Hematopoietic multipotent progenitor cell treated with erythropoietin and hydrocortisone succinate and interleukin-3 and kit ligand, for 8 days (in vitro differentiated cells): ENCODE measurements at places on chromosomes 1 and 21.

DNA sequence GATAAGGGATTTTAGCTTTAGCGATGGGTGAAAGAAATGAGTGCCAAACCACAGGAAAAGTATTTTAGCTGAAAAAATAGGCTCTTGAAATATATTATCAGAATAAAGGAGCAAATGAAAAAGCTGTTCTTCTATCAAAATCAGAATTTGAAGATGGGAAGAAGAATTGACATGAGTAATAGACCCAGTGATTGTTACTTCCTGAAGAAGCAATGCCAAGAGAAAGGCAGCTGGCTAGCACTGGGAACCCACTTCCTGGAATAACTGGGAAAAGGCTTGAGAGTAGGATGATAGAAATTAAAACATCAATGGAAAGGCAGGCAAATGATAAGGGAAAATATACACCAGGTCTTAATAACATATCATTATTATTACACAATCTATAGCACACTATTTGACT, 29.9 kb upstream of the LYPLAL1 start:
- no peak for DNase-seq

DNA sequence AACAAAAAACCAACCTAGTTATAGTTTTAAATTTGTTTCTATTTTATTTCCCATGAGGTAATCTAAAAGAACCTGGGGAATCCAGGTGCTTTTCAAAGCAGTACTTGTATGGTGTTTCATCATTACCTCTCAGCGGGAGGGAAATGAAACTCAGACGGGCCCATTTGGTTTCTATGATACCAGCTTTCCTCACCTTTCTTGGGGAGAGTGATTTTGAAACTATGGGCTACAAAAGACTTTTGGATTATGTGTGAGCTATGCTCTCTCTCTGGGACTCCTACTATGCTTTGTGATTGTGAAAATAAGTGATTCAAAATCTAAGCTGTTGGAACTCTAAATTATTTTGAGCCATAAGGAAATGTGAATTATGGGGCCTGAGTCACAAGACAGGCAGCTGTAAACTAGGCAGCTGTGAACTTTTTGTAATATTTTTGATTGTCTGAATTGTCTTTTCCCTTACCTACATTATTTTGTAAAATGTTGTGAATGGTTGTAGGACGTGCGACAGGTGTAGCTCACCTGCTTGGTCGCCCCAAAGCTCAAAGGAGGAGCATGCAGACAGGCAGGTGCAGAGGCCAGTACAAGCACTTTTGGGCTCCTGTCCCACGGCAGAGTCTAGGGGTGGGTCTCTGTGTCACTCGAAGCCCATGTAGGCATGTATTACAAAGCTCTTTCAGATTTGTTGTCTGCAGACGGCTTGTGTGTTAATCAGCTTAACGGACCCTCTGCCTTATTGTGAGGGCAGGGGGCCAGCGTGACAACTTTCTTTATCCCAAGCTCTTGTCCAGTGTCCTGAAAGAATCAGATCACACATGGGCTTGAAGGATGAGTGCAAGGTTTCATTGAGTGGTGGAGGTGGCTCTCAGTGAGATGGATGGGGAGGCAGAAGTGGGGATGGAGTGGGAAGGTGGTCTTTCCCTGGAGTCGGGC, 64.8 kb upstream of the BACH1 start:
- no peak for DNase-seq

GRCh38 chr1:117467336-117467735, 100.1 kb downstream of the MAN1A2 start:
- no peak for DNase-seq

GRCh38 chr1:17199267-17200044, 5.5 kb upstream of the PADI1 start:
- no peak for DNase-seq

GRCh38 chr1:152972196-152972886, 1.9 kb downstream of the SPRR4 start:
- no peak for DNase-seq

- no peak for DNase-seq
Observed at GRCh38 chr1:116287341-116288200, 85.5 kb upstream of the ATP1A1 start.

- DNase-seq = no peak
Observed at GRCh38 chr1:154533952-154534844, 24.3 kb downstream of the UBE2Q1 start.

GRCh38 chr1:227946624-227947385, 927 bp downstream of the WNT9A start:
- peak; percentile 31 for DNase-seq

- no peak for DNase-seq
Observed at GRCh38 chr1:174689524-174689923, 241.8 kb downstream of the GPR52 start.

DNA sequence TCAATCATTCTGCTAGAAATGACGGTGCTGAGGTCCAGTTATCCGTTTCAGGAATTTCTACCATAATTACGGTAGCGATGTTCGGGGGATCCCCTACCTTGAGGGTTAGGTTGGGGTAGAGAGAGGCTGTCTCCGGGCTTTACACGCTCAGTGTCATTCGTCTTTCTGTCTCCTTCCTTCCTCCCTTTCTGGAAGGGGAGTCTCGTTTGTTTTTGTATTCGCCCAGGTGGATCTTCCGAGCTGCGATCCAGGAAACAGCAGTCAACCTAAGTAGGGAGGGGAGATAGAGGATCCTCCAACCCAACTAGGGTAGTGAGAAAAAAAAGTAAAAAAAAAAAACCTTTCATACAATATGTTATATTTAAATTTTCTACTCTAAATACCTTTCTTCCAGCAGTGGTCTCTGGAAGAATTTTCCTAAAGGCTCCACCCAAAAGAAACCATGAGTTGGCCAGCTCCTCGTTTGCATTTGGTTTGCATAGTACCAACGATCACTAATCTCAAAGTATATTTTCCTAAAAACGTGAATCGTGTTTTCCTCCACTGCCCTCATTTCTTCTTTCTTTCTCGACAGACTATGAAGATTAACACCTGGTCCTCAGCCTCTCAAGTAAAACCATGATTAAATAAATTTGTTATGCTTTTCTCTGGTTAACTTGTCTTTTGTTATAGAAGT, 611 bp upstream of the PIK3C2B start:
- no peak for DNase-seq

DNA sequence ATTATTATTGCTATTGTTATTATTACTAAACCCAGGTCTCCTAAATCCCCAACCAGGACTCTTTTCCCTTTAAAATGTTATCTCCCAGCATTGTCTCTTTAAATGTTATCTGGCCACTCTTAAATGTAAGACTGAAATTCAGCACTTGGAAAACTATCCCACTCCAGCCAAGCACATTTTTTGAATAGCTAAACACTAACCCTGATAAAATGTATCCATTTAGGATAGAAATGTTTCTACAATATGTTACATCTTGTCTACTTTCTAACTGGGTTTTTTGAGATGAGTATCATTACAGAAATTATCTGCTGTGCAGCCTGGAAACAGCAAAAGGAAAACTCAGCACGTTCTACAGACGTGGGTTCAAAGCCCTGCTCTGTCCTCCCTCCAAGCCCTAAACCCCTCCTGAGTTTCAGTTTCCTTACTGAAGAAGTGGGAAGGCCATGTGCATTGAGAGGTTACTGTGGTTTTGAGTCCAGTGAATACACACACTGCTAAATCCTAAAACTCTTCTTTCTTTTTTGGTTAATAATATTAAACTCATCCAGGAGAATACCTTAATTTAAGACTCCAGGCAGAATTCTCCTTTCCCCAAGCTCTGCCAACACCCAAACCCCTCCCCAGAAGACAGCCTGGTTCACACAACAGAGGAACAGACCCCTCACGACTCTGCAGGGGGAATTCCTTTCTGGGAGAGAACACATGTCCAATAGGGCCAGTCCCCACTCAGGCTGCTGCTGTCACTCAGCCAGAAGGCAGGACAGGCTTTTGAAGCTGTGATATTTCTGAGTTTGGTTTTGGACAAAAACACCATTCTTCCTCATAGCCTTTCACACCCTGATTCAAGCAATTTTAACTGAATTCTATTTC, 41.9 kb downstream of the HIVEP3 start:
- DNase-seq = no peak

GRCh38 chr1:172938681-172939080, 112.1 kb downstream of the TNFSF18 start:
- no peak for DNase-seq

DNA sequence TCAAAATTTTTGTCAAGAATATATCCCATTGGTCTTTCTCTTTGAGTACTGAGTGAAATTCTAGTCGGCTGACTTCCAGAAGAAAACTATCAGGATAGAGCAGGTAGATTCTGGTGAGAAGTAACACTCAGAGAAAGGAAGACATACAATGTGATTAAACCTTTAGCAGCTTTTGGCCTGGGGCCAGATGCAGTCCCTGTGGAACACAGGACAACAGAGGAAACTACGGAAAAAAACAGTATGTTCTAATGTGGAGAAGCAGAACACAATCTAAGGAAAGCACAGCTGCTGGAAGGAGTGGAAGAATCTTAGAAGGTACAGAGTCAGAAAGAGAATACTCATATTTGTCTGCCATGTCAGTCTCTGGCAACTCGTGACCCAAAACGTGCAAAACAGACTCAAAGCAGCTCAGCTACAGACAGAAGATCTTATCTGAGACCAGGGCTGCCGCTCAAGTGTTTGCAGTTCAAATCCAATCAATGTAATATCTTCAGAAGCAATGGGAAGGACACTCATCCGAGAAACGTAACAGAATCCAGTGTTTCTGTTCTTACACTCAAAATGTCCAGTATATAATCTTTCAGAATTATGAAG, 283.8 kb downstream of the MRPL39 start:
- DNase-seq = no peak

- DNase-seq = no peak
Observed at GRCh38 chr1:166379447-166379846, 212.6 kb upstream of the FAM78B start.

- DNase-seq = no peak
Observed at GRCh38 chr1:25577134-25577920, 33.9 kb downstream of the LDLRAP1 start.

DNA sequence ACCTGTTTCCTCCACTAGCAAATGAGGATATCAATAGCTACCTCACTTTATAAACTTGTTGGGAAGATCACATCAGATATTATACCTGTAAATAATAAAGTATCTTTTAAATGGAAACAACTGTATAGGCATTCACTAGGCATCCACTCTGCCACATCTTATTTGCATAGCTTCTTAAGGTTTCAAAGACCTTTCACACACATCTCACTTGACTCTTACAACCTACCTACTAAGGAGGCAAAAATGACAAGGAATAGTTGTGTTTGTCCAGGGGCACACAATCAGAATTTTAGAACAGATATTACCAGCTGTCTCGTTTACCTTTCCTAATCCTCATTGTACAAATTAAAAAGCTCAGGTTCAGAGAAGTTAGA, 51.5 kb downstream of the VANGL2 start:
- no peak for DNase-seq

DNA sequence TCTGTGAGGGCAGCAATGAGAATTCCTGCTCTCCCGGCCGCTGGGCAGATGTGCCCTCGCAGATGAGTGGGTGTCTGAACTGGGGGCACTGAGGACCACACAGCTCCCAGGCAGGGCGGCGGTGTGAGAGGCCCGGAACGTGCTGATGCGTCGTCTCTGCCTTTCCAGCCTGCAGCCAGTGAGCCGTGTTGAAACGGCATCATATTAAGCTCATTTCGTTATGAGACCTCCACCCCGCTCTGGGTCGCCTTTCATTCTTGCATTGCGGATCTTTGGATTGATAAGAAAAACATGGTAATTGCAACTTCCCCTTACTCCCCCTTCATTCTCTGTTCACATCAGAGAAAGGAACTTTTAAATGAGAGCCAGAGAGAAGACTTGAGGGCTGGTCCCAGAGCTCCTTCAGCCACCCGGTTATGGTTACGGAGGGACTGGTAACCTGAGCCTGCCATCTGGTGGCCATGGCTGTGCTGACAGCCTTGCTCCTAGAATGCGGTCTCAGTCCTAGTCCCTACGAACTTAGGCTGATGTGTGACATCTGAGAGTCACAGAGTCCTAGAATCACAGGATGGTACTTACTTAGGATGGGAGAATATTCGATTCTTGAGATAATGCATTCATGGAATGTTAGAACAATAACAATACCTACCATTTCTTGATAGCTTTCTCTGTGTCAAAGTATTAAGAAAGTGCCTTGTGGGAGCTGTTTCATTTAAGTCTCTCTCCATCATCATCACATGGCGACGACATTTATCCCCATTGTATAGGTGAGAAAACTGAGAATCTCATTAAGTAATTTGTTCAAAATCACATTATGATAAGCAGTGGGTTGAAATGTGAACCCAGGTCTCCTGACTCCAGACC, 271.0 kb downstream of the TRABD2B start:
- peak; percentile 63 for DNase-seq

DNA sequence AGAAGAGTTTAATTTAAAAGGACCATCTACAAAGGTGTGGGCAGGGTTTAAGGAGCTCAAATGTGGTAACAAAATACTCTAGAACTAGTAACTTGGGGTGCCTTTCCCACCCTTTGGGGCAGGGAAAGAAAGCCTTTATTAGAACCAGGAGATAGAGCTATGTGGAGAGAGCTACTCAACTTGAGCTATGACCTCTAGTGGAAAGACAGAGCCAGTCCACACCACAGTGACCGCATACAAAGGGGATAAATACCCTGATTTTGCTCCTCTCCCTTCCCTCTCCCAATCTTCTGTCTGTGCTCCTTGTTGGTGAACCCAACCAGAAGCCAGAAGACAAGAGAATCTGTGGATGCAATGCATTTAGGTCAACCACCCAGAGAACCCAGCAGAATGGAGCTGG, 54.4 kb upstream of the JAK1 start:
- peak; percentile 24 for DNase-seq

GRCh38 chr1:212559929-212560328, 48.6 kb upstream of the ATF3 start:
- no peak for DNase-seq

- peak; percentile 76 for DNase-seq
Observed at GRCh38 chr1:21216835-21217811, 40.4 kb upstream of the EIF4G3 start.

DNA sequence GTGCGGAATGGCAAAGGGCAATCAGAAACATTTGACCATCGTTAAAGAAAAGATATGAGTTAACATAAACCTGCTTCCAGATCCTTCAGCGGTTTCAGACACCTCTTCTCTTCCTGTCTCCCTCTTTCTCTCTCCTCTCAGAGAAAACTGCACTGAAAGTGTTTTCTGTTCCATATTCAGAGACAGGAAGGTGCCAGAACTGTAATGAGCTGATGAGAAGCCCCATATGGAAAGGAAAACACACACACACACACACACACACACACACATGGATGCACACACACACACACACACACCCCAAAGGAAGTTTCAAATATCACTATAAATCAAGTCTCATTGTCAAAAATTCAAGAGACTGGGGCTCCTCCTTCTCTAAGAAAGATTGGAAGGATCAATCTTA, 515.5 kb downstream of the NUF2 start:
- DNase-seq = no peak

DNA sequence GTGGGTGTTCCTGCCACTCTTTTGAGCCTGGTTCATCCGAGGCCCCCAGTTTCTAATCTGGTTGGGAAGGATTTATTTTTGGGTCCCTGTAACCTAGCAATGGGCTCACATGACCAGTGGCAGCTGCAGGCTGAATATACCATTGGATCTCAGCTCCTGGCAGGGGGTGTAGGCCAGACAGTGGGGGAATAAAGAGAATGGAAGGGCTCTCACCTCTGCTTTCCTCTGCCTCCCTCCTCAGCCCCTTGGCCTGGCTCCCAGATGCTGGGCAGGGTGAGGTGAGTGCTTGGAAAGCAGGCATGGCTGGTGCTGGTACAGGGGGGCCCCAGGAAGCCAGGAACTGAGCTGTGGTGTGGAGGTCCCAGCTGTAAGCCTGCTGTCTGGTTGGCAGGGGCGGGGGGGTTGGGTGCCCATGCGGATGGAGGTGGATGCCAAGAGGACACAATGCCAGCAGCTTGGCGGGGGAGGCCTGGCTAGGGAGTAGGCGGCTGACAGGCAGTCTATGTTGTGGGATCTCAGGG, 3.6 kb upstream of the GPR61 start:
- no peak for DNase-seq

- DNase-seq = no peak
Observed at GRCh38 chr1:40362699-40363098, 10.8 kb upstream of the SMAP2 start.
